ENCODE measurements at places on chromosomes 4 and X.
A peak's percentile ranks its signal among the peaks of the same experiment; 100 is the strongest.

DNA sequence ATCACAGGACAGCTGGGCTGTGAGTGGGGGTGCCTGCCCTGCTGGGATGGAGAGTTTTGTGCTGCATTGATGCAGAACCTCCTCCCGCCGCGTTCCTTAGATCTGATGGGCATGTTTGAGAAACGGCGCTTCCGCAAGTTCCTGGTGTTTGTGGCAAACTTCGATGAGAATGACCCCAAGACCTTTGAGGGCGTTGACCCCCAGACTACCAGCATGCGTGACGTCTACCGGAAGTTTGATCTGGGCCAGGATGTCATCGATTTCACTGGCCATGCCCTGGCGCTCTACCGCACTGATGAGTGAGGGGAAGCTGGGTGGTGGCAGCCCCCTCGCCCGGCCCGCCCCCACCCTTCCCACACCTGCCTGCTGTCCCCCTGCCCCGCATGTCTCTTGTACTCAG lies 2.9 kb downstream of the GDI1 start:
- DNase-seq, result no peak

DNA sequence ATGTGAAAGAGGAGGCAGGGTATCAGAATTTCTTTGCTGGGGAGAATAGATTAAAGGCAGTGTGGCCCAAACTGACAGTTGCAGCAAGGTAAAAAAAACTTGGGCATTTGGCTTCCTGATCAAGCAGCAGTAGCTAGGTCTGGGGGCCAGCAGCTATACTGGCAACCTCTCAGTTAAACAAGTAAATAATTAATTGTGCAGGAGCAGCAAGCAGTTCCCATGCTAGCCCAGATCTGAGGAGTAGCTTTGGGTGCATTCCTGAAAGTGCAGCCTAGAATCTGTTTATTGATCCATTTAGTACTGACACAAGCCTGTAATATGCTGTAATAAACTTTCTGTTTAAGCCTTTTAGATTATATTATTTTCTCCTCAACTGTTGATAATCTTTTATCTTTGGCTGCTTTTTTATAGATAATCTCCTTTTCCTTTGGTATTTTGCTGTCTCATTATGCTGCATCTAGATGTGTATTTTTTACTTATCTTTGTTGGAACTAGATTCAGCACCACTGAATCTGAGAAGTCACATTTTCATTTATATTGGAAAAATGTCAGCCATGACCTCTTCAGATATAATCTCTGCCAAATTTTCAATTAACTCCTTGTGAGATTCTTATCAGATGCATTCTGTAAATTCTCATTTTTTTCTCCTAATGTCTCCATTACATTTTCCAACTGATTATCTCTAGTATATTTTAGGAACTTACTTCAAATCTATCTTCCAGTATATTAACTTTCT lies 276.3 kb downstream of the STPG2 start:
- peak; percentile 16 for DNase-seq

DNA sequence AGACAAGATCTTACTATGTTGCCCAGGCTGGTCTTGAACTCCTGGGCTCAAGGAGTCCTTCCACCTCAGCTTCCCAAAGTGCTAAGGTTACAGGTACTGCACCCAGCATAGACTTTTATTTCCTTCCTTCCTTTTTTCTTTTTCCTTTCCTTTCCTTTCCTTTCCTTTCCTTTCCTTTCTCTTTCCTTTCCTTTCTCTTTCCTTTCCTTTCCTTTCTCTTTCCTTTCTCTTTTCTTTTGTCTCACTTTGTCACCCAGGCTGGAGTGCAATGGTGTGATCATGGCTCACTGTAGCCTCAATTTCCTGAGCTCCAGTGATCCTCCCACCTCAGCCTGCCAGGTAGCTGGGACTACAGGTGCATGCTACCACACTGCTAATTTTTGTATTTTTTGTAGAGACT lies 19.4 kb downstream of the DLG3 start:
- DNase-seq, result no peak

GRCh38 chr4:106358899-106359298 lies 9.7 kb downstream of the GIMD1 start:
- DNase-seq, result no peak

DNA sequence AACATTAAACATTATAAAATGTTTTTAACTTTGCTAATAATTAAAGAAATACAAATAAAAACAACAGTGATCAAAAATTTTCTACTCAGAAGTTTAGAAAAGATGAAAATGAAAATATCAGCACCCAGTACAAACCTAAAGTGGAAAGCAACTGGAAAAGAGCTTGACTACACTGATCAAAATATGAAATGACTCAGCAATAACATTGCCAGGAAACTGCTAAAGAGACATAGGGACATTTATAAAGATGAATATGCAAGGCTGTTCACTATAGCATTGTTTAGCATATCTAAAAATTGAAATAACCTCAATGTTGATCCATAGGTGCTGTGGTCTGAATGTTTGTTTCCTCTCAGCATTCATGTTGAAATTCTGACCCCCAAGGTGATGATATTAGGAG lies 88.5 kb upstream of the NOCT start:
- DNase-seq, result no peak

DNA sequence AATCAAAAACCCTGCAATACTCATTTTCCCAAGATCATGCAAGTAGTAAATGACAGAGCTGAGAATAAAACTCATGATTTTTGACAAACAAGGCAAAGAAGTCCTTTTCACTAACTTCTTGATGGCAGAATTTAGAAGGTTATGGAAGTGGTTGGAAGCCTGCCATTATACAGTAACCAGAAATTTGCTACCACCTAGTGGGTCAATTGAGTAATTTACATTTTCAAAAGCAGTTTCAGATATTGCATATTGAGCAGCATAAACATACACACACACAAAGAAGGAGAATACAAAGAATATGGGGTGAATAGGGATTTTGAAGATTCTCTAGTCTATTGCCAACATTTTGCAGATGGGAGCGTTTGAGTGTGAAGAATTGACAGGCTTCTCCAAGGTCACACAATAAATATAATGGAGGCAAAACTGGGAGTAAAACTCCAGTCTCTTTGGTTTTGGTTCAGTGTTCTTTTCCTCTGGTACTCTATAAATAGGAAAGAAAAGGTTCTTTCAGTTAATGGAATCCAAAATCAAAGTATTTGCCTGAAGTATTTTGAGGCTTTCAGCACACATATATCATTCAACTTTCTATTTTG lies 70.2 kb downstream of the GC start:
- no peak for DNase-seq

- no peak for DNase-seq
Measured at GRCh38 chrX:19804151-19804550, 83.2 kb downstream of the SH3KBP1 start.

GRCh38 chr4:156832886-156833285 lies 138.7 kb downstream of the PDGFC start:
- no peak for DNase-seq

GRCh38 chr4:152808670-152809069 lies 28.9 kb downstream of the ARFIP1 start:
- DNase-seq, result no peak

DNA sequence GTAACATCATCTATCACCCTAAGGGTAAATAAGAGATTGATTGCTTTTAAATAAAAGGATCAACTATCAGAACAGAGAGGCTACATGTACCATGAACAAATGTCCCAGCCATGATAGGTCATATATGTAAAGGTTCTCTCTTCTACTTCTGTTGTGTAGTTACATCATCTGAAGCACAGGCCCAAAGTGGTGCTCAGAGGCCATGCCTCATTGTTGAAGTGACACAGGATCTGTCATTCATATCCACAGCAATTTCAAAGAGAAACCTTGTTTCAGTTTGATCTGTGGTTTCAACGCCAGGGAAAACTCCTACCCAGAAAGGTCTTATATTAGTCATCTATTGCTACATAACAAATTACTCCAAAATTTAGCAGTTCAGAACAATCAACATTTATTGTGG lies 269.2 kb upstream of the MAOA start:
- no peak for DNase-seq

- DNase-seq, result peak; percentile 2
Measured at GRCh38 chrX:15334561-15334960, 762 bp downstream of the PIGA start.

GRCh38 chr4:152591396-152591795 lies 55.5 kb upstream of the FBXW7 start:
- no peak for DNase-seq

GRCh38 chrX:121405826-121406225 lies 358.4 kb downstream of the GLUD2 start:
- no peak for DNase-seq

- peak; percentile 28 for DNase-seq
Measured at GRCh38 chr4:150297861-150298474, 219.7 kb downstream of the DCLK2 start.

DNA sequence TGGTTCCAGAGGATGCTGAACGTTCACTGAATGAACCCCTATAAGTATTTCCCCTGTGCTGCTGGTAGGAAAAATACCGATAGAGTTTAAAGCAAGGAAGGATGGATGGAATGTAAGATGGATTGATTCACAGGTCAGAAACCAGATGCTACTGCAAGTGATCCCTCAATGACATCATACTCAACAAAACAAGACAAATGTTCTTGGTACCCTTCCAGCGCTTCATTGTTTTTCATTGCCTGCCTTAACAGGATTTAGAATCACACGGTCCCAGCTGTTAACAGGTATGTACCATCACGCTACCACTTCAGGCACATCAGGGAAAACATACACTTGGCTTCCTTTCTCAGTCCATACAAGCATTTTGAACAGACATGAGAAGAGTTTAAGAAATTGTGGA lies 118.1 kb upstream of the TLR3 start:
- DNase-seq, result no peak

DNA sequence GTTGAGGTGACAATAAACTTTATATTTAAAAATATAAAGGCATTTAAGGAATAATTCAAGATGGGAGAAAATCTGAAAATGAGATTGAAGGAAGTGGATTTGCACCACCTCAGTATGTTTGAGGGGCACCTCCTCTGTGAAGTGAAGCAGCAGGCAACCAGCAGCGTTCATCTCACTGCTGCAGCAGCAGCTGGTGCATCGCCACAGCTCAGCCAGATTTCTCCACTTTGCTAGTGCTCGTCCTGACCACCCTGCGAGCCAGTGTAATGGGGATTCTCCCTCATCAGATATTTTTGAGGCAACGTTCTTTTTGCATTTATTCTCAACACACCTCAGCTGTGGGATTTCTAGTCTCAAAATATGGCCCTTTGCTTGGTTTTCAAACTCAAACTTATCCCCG lies 13.9 kb downstream of the LRAT start:
- DNase-seq, result no peak

GRCh38 chrX:9539605-9540387 lies 74.9 kb downstream of the TBL1X start:
- no peak for DNase-seq

DNA sequence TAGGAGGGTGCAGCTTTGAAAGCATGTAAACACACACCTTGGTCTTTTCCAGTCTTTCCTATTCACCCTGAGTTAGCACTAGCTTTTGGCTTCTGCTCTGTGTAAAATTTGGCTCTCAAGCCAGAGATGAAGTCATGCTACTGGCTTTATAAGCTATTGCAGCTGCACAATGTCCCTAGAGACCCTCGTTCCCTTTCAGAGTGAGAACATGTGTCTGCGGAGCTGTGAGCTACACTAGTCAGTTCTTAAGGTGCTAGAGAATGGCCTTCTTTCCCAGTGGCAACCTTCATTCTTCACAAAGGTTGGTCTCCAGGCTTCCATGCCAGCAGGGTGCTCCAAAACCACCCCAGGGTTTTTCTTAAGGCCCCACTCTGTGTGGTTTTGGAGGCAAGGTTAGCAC lies 199.1 kb downstream of the SPATA18 start:
- no peak for DNase-seq

- DNase-seq, result peak; percentile 43
Measured at GRCh38 chr4:47686294-47686872, 151.5 kb downstream of the CORIN start.

- no peak for DNase-seq
Measured at GRCh38 chr4:144575181-144575580, 70.8 kb upstream of the HHIP start.

DNA sequence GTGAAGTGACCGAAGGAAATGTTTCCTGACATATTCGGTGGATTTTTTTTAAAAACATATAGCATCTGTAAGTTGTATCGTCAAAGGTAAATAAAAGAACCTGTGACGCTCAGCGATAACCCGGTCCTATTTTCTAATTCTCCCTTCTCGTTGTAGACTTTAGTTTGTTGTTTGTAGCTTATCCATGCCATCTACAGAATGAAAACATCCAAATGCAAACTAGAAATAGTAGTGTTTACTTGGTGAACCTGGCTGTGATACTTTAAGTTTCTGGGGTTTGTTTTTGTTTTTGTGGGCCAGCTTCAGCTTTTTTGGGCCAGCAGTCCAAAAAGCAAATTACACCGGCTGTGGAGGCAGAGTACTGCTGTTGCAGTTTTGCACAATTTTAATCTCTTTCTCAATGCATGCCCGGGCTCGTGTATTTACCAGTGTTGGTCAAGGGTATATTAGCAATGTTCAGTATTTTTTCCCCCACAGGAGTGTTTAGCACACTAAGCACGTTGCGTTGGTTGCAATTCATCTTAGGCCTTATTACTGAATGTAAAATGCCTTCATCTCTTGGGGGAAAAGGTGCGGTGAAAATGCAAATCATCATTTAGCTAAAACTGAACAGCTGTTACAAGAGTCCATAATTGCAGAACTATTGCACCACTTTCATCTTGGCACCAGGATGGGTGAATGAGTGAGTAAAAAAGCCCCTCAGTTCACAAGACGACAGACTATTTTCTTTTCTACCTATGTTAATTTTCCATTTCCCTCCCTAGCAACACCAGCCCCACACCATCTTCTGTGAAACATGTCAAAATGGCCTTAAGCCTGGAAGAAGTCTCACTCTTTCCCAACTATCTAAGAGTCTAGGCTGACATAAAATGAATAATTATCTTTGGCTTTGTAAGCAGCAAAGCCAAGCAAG lies 1.7 kb upstream of the CNOT6L start:
- no peak for DNase-seq

DNA sequence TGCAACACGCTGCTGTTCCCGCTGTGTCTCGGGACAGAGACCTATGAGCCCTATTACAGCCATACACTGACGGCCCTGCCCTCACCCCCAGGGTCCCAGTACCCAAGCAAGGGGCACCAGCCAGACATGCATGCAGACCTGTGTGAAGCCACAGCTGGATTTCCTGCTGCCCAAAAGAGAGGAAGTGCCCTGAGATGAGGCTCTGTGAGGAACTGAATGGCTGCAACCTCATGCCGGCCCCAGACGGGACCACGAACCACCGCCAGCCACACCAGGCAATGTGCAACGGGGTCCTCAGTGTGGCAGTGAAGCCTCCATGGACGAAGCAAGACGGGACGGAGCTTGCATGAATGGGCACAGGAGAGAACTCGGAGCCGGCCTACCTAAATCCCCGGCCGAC lies 21.1 kb downstream of the CTBP1 start:
- no peak for DNase-seq

DNA sequence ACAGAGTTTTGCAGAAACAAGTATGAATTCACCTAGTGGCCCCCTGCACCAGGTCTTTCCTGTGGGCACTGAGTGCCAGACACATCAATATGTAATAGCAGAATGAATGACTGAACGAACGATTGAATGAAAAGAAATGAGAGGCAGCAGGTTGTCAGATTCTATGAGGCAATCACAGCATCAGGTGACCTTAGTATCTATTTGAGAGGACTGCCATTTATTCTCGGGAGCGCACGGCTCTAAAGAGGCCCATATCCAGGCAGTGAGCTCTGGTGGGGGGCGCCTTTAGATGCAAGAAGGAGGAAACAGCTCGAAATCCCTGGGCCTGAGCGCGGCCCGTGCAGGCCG lies 528 bp upstream of the SLC25A4 start:
- DNase-seq, result no peak

Measured in Calu3 (cell line).